ENCODE measurements at places on chromosomes 4 and X. TPM values are rescaled to one million over a fixed set of nuclear protein-coding genes. Genes with fewer than 3 reads are reported as not detected.

- DNase-seq = no peak
These were observed 2464.6 kb downstream of the PCDH7 start for GRCh38 chr4:33184657-33185290.

- no peak for DNase-seq
These were observed 236.0 kb upstream of the SLIT2 start for GRCh38 chr4:20015636-20016224.

DNA sequence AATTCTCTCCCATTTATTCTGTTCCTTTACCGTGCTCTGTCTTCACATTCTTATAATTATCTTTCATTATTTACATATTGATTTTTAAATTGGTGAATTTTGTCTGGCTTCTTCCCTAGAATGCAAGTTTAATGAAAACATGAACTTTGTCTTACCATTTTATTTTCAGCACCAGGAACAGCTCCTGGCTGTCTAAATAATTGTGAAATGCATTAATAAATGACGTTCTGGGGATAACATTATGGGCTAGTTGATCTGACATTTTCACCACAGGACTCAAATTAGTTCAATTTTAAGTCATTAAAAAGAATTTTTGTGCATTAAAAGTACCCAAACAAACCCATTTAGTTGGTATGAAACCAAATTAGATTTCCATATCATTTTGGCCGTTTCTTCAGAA is 97.5 kb downstream of the KCTD8 start:
- no peak for DNase-seq

DNA sequence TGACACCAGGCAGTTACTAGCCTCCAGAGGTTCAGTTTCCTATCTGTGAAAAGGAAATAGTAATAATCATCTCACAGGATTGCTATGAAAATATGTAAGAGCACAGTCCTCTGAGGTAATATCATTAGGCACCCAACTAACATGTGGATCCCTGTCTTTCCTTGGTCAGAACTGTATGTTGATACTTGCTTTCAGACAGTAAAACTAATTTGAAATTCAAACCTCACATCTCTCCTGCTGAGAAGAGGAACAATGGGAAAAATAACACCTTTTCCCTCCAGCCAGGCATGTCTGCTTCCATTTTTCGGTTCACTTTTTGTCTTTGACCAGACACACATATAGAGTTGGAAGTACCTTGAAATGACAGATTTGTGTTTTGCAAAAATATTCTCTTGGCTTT is 262.7 kb downstream of the IL15 start:
- DNase-seq = no peak

DNA sequence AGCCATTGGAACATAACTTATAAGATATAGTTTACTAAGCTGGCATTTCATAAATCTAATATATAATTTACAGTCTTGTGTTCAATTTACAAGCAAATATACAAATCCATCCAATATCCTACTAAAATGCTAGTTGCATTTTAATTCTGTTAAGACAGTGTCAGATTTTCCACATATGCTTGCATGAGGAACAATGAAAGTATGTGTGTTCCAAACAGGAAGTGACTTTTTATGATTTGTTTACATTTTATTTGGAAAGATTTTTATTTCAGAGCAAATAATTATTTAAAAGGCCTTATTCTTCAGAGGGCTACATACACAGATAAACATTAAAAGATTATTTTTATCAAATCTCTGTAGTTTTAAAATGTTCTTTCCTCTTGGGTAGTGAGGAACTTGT is 130.1 kb downstream of the KLHL34 start:
- DNase-seq = no peak

DNA sequence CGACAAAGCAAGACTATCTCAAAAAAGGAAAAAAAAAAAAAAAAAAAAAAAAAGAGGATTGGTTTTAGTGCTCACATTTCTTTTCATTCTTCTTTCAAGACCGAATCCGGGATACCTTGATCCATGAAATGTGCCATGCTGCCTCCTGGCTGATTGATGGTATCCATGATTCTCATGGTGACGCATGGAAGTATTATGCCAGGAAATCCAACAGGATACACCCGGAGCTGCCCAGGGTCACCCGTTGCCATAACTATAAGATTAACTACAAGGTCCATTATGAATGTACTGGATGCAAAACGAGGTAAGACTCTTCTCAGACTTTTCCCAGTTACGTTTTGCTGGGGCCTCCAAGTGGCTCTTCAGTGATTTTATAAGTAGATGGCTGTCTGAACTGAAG is 6.1 kb downstream of the CXCR3 start:
- no peak for DNase-seq

The FGB gene
- total RNA-seq = not detected
